ENCODE measurements at places on chromosomes 7 and 10.

GRCh38 chr7:42014625-42015618, 222.1 kb downstream of the GLI3 start:
- no peak for DNase-seq

- no peak for DNase-seq
These were observed 2.2 kb downstream of the GTF2IRD1 start for GRCh38 chr7:74455928-74456327.

DNA sequence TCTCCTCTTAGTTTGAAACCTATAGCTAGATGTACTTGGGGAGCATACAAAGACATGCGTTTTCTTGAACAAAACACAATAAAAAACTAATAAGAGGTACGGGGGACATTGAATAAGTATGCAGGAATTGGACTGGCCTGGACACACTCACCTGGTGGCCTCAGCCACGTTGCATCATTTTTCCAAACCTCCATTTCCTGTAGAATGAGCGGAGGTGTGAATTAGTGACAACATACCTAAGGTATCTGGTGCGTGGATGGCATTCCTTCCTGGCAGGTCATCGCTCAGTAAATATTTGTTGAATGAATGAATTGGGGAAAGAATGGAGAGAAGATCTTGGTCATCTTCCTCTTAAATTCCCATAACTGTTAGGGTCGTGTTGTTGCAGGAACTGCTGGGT, 103.2 kb upstream of the CTBP2 start:
- no peak for DNase-seq

GRCh38 chr10:28768227-28768626, 90.9 kb downstream of the BAMBI start:
- DNase-seq, result no peak

DNA sequence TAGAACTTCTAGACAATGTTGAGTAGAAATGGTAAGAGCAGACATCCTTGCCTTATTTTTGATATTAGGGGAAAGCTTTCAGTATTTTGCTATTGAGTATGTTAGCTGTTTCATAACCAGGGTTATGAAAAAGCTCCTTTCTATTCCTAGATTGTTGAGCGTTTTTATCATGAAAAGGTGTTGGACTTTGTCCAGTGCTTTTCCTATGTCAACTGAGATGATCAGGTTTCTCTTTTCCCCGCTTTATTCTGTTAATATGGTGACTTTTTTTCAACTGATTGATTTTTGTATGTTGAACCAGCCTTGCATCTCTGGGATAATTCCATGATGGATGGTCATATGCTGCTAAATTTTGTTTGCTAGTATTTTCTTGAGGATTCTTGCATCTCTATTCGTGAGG, 58.5 kb downstream of the LCOR start:
- DNase-seq, result no peak

- DNase-seq, result no peak
These were observed 7.7 kb downstream of the ACSM6 start for GRCh38 chr10:95201736-95202135.

- DNase-seq, result no peak
These were observed 56.1 kb downstream of the ATAD1 start for GRCh38 chr10:87761892-87762291.

DNA sequence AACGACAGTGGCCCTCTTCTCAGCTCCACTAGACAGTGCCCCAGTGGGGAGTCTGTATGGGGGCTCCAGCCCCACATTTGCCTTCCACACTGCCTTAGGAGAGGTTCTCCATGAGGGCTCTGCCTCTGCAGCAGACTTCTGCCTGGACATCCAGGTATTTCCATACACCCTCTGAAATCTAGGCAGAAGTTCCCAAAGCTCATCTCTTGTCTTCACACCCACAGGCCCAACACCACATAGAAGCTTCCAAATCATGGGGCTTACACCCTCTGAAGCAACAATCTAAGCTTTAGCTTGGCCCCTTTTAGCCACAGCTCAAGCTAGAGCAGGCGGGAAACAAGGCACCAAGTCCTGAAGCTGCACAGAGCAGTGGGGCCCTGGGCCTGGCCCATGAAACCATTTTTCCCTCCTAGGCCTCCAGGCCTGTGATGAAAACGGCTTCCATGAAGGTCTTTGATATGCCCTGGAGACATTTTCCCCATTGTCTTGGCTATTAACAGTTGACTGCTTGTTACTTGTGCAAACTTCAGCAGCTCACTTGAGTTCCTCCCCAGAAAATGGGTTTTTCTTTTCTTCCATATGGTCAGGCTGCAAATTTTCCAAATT, 89.2 kb downstream of the KBTBD2 start:
- no peak for DNase-seq
